ENCODE measurements at places on chromosomes 6 and 20.
A peak's percentile ranks its signal among the peaks of the same experiment; 100 is the strongest.

DNA sequence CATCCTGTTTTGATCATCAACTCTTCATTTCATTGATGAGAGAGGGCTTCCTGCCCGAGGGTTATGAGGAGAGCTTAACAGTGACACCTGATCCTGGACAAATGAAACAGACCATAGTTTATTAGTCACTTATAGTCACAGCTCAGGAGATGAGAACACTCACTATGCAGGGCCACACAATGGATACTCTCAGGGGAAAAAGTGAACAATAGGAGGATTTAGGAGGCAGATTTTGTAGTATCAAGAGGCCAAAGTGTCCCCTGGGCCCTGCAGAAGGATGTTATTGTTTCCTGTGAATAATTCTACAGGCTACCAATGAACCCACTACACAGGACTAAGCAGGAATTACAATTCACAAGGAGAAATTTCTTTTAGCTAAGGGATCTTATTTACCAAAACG is 772.8 kb upstream of the MAN1A1 start:
- no peak for DNase-seq

GRCh38 chr20:36246401-36246800 is 10.1 kb downstream of the AAR2 start:
- no peak for DNase-seq

DNA sequence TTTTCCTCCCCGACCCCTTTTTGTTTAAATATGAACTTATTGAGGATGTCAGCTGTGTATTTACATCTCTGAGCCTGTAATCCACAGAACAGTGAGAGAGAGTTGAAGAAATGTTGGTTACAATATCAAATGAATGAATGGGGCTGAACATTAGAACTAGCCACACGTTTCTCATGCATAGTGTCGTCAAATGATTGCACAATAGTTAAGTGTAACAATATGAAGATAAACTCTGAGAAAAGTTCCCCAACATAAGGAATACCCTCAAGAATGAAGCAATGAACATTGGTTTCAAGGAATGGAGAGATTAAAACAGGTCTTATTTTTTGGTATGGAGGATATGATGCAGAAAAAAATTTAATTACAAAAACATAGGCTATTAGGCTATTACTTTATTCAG is 100.5 kb upstream of the DTNBP1 start:
- peak; percentile 55 for DNase-seq

- no peak for DNase-seq
These were observed 87.5 kb downstream of the MDN1 start for GRCh38 chr6:89731924-89732567.

GRCh38 chr6:12608016-12608860 is 108.3 kb upstream of the PHACTR1 start:
- peak; percentile 9 for DNase-seq

DNA sequence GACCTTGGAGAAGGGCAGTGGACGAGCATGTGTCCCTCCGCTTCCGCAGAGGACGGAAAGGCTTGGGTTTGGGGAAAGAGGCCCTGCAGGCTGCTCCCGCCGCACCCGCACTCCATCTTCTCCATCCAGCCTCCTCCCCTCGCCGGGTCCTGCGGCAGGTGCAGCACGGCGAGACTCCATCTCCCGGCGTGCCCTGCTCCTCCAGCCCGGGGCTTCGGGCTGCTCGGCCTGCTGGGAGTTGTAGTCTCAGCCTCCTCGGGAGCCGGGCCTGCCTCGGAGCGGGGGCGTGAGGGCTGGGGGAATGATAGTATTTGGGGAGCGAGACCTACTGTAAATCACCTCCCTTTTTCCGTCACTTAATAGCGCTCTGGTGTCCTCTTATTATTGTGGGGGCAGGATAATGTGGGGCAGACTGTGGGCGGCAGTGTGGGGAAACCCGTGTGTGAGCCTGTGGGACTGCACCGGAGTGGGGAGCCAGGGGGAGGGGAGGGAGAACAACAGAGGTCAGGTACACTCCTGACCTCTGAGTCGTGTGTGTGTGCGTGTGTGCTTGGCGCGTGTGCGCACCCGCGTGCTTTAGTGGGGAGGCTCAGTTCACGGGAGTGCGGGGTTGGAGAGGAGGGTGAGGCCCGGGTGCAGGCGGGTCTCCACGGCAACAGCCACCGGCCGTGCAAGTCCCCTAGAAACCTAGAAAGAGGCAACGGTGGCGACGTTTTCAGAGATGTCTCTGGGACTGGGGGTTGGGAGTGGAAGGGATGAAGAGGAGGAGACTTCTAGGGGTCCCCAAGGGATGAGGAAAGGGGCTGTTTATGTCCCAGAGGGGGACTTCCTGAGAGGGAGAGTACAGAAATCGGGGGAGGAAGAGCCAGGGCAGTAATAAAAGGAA is 4.1 kb downstream of the TTBK1 start:
- DNase-seq: peak; percentile 67

GRCh38 chr6:122530440-122531046 is 58.9 kb upstream of the SERINC1 start:
- peak; percentile 92 for DNase-seq

GRCh38 chr6:105907301-105907700 is 178.8 kb upstream of the PRDM1 start:
- DNase-seq: no peak

GRCh38 chr20:49750611-49751396 is 37.1 kb upstream of the B4GALT5 start:
- no peak for DNase-seq

DNA sequence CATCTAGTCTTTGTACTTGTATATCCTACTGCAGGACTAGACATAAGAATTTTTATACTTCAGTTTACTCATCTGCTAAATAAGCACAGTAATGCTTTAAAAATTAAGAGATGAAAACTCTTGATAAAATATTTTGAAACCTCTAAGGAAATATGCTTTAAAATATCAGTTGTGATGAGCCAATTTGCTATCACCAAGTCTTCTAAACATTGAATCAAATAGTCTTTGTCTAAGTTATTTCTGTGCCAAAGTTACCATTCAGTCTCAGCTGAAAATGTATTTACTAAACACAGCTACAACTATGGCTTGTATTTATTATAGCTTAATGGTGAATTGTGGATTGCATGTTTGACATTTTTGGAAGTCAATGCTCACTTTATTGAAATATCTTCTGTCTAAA is 46.2 kb upstream of the RFPL4B start:
- no peak for DNase-seq

DNA sequence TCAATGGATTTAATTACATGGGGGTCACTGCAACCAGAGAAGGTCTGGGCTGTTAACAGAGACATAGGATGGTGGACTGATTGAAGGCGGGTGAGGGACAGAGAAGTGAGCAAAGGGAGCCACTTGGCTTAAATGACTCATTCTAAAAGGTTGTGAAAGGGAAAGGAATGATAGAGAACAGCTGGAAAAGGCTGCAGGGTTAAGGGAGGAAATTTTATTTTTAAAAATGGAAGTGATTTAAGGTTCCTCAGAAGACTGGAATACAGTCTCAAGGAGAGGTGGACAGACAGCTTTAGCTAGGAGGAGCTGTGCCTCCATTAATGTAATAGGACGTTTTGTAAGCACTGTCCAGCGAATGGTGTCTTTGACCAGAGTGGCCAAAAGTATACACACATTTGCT is 46.7 kb downstream of the RGS17 start:
- peak; percentile 79 for DNase-seq

DNA sequence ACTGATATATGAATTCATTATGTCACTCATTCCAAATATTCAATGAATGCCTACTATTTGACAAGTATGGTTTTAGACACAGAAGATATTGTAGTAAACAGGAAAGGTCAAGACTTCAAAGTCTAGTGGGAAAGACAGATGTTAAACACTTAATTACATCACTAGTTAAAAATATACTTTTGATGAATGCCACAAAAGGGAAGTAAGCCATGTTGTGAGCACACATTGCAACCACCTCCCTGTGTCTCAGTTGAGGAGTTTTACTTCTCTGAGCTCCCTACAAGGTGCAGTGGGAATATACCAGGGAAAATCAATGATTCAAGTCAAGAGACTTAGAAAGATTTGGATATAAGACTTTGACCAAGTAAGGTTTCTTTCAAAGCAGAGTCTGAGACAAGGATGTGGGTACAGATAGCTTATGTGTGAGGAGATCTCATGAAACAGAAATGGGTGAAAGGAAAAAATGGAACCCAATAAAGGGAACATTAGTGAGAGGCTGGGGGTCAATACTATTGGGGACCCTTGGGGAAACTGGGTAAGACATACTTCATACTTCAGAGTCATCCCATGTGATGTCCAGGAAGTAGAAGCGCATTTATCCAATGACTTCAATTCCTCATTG is 503.7 kb downstream of the KIF16B start:
- no peak for DNase-seq

DNA sequence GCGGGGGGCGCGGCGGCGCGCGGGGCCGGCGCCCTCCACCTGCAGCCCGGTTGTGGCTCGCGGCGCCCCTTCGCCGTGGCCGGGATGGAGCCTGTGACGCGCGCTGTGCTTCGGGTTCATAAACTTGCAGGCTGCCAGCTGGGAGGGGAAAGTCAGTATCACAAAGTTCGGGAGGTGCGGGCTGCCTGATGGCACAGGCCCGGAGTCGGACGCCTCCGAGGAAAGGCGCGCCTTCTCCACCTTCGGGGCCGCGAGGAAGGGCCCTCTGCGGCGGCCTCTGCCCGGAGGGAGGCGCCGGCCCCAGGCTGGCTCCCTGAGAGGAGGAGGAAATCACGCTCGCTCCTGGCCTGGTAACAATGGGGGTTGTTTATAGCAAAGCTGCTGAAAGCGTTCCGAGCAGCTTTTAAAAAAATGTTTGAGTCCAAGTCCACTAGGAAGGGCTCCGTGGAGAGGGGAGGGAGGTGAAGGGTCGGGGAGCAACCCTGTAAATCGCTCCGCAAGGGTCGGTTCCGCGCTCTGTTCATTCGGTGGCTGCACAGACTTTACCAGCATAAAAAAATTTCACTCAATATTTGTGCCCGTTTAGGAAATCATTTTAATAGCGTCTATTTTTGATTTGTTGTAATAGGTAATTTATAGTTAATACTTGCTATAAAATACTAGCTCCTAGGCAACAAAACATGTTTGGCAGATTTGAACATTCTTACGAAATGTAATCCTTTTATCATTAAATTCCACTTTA is 1.0 kb downstream of the AFDN start:
- peak; percentile 71 for DNase-seq

- DNase-seq: no peak
These were observed 41.8 kb upstream of the BMP6 start for GRCh38 chr6:7684076-7684475.

DNA sequence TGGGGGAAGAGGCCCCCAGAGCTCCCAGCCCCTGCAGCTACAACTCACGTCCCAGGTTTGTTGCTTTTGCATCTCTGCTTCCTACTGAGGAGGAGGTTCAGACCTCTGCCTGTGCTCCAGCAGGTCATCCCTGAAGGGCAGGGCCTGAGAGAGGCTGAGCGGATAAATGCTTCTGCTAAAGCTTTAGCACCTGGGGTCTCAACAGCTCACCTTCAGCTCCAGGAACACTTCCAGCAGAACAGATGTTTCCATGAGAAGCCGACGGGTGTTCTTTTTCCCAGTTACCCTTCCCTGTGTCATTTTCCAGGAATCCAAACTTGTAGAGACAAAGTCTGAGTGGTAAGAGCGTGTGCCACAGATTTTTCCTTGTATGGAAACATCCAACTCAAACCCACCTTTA is 208.8 kb downstream of the TBC1D7 start:
- DNase-seq: no peak

- no peak for DNase-seq
These were observed 271.8 kb downstream of the PRL start for GRCh38 chr6:22024973-22025467.

GRCh38 chr20:47544240-47544639 is 42.6 kb downstream of the NCOA3 start:
- peak; percentile 60 for DNase-seq

DNA sequence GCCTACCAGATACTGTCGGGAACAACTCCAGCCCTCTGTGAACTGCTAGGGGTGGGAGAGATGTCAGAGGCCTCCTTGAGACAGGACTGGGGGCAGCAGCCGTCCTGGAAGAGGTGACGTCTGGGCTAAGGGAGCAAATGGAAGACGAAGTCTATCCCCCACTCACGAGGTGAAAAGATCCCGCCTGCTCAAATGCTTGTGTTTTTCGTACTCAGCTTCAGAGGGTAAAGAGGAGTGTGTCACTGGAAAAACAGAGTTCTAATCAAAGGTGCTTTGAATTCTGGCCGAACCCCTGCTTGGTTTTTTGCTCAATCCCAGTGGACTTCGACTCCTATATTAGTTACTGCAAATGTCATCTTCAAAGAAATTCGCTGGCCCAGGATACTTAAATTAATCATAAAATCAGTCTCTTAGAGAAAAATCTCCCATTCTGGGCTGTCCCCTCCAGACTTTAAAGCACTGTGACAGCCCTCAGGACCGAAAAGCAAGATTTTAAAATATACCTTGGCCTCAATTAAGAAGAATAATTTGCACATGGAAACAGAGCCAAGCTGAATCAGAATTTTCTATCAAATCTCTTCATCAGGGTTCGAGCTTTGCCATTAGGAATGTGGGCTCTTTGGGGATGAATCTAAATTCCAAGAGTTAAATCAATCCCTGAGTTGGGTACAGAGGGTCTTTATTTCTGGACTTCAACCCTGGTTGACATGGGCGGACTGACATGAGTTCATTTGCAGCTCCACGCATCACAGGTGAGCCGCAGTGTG is 61.8 kb upstream of the AFDN start:
- no peak for DNase-seq

DNA sequence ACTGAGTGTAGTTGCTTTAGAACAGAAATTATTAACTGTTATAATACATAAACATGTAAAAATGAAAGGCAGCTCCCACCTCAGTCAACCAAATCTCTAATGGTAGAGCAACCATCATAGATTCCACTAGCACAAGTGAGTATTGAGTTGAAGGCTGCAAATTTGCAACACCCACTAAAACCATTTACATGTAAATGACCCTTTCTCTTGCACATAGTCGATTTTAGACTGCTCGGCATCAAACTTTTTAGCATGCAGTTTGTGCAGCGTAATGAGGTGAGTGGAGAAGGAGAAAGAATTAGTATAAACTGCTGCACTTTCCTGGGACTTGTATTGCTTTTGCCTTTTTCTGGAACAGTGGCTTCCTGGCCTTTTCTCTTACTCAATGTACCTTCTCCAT is 62.8 kb downstream of the FBXO5 start:
- no peak for DNase-seq

GRCh38 chr6:12968839-12969558 is 252.4 kb downstream of the PHACTR1 start:
- no peak for DNase-seq

DNA sequence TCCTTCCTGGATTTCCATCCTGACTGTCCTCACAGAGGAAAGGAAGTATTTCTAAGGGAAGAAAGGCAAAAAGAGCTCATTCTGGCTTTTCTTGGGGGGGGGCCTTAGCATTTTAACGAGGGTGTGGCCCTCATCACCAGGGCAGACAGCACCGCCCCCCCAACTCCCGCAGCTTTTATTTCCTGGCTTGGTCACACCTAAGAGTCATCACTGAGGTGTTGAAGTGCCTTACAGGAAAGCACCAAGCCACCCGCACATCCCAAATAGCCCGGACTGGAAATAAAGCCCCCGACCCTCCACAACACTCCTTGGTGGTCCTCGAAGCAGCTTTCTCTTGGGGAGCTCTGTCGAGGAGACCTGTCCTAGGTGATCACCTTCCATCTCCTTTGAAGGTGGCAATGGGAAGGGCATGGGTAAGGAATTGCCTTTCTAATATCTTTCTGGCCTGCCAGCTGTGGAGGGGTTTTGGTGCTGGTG is 1.3 kb downstream of the PTK7 start:
- DNase-seq: no peak
